ENCODE measurements at places on chromosomes 4 and X. TPM values are rescaled to one million over a fixed set of nuclear protein-coding genes. Genes with fewer than 3 reads are reported as not detected.

Gene PTCHD1
- 9.9 TPM for total RNA-seq

GRCh38 chr4:39565878-39566600 is 38.8 kb upstream of the UGDH start:
- H3K4me3 ChIP-seq, result no peak overlapping the region
- no peak overlapping the region for H3K27ac ChIP-seq
- no peaks in the 10 kb centered on the region for H3K27me3 ChIP-seq
- no peaks in the 10 kb centered on the region for H3K36me3 ChIP-seq
- ATAC-seq, result no peak
- peaks cover 8% of the 10 kb centered on the region for H3K4me1 ChIP-seq

- H3K4me3 ChIP-seq, result no peak overlapping the region
- no peak overlapping the region for H3K27ac ChIP-seq
- peaks cover 71% of the 10 kb centered on the region for H3K4me1 ChIP-seq
- no peaks in the 10 kb centered on the region for H3K27me3 ChIP-seq
- no peak for ATAC-seq
Measured at GRCh38 chr4:84407554-84408407, 91.3 kb downstream of the NKX6-1 start.

Gene DUSP9
- total RNA-seq, result not detected

GRCh38 chrX:16765594-16765993 is 20.7 kb upstream of the TXLNG start:
- no peak for ATAC-seq
- no peaks in the 10 kb centered on the region for H3K4me1 ChIP-seq
- no peak overlapping the region for H3K4me3 ChIP-seq
- no peak overlapping the region for H3K27ac ChIP-seq

Gene ATP1B4
- total RNA-seq, result not detected
